Activated CD4-positive, alpha-beta T cell treated with anti-CD3 and anti-CD28 coated beads, Interleukin-2, Interleukin-6, amounts not matched to agents 100 ng/mL and 50 ng/mL, durations not matched to agents 16 hours and 8 hours (primary cell): ENCODE measurements at places on chromosomes 6 and 20.

DNA sequence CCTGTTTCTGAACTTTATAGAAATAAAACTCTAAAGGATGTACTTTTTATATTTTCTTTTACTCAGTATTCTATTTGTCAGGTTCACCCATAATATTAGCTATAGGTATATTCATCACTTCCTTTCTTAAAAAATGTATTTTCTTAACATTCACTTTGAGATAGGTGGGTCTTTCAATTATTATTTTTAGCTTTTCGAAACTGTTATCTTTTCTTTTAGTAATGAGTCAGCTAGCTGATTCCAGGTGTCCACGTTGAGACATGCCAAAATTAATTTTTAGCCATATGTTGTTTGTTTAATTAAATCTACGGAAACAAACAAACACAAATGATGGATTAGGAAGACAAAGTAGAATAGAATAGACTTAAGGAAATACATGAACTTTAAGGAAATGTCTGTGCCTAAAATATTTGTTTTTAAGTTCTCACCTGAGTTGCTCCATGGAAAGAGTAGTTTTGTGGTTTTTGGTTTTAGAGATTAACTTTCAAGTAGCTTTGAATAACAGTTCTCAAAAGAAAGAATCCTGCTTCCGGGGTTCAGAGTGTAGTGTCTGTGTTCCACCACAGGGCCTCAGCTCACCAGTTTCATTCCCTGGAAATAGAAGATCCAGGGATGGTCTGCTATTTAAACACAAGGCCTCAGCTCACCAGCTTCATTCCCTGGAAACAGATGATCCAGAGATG lies 435.0 kb downstream of the HAO1 start:
- DNase-seq, result no peak

GRCh38 chr6:124073021-124073420 lies 269.4 kb downstream of the NKAIN2 start:
- DNase-seq, result no peak

GRCh38 chr20:5535125-5535756 lies 215.0 kb upstream of the SHLD1 start:
- no peak for DNase-seq

- DNase-seq, result peak; percentile 97
Measured at GRCh38 chr6:158869826-158870648, 50.9 kb upstream of the EZR start.
